T1000 (cell line): ENCODE measurements at places on chromosomes 6 and 20.

DNA sequence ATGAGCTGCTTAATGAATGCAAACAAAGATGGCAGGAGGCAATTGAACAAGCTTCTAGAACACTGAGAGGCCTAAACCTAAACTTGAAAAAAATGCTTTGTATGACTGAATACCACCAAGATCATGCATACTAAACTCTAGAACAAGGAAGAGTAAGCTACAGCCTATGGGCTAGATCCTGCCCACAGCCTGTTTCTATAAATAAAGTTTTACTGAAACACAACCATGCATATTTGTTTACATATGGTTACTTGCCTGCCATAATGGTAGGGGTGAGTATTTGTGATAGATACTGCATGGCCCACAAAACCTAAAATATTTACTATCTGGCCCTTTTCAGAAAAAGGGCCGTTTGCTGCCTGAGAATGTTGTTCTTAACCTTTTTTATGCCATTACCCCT lies 37.0 kb downstream of the ZFP64 start:
- DNase-seq = no peak

GRCh38 chr20:63132715-63133471 lies 83.0 kb downstream of the YTHDF1 start:
- DNase-seq = no peak

DNA sequence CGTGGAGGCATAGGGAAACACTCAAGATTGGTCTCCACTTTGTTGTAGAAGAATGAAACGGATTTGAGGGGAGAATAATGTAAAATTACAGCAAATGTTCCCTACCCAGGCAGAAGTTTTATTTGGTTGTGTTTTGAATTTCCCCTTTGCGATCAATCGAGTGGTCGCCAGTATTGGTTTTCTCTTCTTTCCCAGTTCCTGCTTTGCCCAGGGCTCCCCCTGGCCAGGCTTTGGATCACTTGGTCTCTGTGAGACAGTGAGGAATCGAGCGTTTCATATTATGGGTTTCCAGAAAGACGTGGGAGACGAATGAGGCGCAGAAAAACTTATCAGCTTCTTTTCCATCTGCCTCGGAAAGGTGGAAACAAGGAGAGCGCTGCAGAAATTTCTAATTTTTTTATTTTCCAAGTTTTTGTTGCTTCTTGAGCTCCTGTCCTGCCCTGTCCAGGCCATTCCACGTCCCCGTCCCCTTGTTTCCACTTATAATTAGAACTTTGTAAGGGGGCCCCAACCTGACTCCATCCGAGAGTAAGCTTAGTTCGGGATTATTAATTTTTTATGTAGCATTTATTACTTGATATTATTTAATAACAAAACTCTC lies 7.5 kb upstream of the TBX18 start:
- no peak for DNase-seq

DNA sequence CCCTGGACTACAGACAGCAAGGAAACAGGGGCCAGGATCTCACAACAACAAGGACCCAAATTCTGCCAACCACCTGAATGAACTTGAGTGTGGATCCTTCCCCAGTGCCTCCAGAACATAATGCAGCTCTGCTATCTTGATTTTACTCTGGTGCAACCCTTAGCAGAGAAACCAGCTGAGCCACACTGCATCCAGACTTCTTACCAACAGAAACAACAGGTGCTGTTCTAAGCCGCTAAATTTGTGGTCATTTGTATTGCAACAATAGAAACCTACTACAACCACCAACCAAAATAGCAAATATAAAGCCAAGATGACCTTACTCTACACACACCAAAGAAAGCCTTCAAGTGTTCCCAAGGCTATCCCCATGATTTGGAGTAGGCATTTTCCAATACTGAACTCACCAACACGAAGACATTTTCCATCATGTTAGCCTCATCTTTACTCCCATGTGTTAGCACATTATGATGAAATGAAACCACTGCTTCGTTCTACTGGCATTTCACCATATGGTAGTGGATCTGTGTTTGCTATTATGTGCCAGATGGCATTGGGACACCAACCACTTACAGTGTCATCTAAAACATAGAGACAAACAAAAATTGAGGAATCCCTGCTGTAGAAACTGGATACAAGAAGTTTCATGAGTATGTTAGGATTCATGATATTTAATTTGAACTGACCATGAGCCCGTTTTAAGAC lies 249.8 kb upstream of the ID4 start:
- DNase-seq = no peak

DNA sequence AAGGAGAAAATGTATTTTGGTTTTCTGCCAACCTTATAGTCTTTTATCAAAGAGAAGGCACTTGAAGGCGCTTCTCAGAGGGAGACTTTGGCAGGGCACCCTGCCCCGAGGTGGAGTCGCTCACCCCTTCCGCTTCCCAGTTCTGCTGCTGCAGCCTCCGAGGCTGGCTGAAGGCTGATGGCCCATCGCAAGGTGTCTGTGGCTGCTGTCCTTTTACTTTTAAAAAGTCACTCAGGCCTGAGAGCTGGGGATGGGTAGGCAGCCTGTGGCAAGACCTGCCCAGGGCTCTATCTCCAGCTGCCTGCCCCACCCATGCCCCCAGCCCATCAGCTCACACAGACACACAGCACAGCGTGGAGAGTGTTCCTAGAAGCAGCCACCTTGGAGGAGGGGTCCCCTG lies 206.6 kb upstream of the CST7 start:
- DNase-seq = no peak

GRCh38 chr20:58900397-58900796 lies 47.9 kb downstream of the GNAS start:
- DNase-seq = no peak

- DNase-seq = peak; percentile 56
Observed at GRCh38 chr6:3282476-3283236, 23.9 kb downstream of the PSMG4 start.

- no peak for DNase-seq
Observed at GRCh38 chr6:112701201-112701600, 354.1 kb downstream of the RFPL4B start.

- DNase-seq = no peak
Observed at GRCh38 chr6:49522710-49523593, 23.2 kb downstream of the GLYATL3 start.

- peak; percentile 5 for DNase-seq
Observed at GRCh38 chr20:34074101-34074760, 37.8 kb downstream of the EIF2S2 start.

- DNase-seq = no peak
Observed at GRCh38 chr6:46175446-46175845, 4.7 kb upstream of the ENPP5 start.

GRCh38 chr6:36389353-36389752 lies 1.9 kb upstream of the ETV7 start:
- no peak for DNase-seq

DNA sequence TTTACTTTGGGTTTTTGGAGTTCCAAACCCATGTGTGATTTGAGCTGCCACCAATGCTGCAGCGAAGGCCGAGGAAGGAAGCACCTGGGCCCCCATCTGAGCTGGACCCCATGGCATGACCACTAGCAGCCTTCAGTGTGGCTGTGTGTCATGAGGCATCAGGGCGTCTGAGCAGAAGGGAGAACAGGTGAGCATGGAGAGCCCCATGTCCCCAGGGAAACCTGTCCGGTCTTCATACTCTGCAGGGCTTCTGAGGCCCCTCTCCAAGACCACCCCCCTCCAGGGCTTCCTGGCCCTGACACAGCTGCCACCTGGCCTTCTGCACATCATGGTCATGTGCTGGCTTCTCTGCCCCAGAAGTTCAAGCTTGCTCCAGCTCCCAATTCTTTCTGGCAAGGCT lies 169.1 kb upstream of the CST7 start:
- DNase-seq = no peak

- peak; percentile 29 for DNase-seq
Observed at GRCh38 chr6:128508588-128509296, 11.7 kb downstream of the PTPRK start.

DNA sequence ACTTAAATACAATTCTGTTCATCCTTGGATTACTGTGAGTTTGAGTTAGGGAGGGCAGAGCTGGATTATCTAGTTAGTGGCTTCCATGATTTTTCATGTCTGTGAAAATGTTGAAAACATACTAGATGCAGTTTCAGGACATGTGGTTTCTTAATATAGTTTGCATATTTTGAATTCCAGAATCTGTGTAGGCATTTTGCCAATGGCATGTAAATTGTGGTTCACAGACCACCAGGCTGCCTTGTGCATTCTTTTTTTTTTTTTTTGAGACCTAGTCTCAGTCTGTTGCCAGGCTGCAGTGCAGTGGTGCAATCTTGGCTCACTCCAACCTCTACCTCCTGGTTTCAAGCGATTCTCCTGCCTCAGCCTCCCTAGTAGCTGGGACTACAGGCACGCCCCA lies 42.8 kb downstream of the CDC5L start:
- no peak for DNase-seq
